ENCODE measurements at places on chromosomes 5 and 9.
A peak's percentile ranks its signal among the peaks of the same experiment; 100 is the strongest.

DNA sequence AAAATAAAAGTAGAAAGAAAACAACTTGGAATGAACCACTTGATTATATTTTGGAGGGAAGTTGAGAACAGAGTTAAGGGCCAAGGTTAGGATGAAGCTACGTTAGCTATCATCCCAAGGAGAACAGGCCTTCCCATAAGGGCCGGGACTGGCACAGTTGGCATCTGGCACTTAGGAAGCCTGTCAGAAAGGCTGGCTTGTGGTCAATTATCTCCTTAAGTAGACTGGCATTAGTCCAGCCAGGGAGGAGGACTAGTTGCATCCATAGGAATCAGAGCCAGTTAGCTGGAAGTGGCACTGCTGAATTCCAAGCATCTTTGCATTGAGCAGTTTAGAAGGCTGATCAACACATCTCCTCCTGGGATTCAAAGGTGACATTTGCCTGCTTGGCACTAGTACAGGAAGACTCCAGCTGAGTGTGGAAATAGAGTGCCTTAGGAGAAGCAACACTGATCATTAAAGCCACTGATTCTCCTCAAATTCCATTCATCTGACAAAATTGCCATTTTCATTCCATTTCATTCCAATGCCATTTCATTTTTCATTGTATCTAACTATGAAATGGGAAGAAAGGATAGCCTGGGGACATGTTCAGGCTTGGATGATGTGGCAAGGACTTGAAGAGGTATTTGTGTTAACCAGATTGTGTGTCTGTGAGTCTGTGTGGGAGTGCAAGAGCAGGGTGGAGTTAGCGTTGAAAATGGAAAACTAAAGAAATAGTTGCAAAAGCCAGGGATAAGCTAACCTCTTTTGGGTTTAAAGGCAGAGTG is 5.5 kb downstream of the FOXB2 start:
- ATAC-seq, result no peak

DNA sequence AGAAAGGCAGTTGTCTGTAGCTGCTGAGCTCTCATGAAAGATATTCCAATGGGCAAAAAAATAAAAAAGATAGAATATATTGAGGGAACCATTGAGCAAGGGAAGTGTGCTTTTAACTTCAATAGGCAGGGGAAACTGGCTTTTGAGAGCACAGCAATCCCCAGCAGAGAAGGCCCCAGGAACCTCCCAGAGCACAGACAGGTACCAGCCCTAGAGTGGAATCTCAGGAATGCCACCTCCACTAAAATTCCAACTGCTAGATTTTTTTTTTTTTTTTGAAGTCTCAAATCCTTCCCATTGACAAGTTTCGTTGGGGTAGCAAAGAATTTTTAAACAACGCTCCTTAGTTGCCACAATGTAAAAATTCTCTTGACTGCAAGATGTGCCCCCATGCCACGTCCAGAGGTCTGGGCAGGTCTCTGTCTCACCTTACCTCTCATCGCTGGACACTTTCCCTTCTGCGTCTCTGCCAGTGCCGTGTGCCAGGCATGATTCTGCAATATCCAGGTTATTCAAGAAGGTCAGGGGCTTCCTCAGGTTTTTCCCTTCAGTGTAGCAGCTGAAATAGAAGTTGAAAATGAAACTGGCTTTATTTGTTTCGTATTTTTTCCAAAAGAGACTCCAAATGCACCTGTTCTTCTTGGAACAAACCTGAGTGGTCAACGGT is 64.2 kb upstream of the IRX1 start:
- no peak for ATAC-seq

- ATAC-seq, result no peak
Measured at GRCh38 chr5:159415301-159415937, 85.1 kb upstream of the IL12B start.

- ATAC-seq, result no peak
Measured at GRCh38 chr5:132026516-132027008, 15.1 kb upstream of the ACSL6 start.

DNA sequence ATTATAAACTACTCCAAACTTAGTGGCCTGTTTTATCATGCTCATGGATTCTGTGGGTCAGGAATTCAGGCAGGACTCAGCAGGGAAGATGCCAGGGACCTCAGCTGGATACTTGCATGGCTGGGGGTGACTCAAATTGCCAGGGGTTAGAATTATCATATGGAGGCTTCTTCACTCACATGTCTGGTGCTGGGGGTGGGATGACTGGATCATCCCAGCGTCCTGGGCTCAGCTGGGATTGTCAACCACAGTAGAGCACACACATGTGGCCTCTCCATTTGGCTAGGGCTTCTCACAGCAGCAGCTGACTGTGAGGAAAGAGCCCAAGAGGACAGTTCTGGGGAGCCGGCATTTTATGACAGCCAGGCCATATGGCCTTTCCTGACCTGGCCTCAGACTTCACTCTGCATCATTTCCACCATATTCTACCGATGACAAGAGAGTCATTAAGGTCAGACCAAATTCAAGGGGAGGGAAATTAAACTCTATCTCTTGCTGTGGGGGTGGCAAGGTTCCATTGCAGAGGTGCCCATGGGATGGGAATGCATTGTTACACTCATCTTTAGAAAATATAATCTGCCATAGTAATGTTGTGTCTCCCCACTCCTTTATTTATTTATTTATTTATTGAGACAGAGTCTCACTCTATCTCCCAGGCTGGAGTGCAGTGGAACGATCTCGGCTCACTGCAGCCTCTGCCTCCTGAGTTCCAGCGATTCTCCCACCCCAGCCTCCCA is 5.2 kb upstream of the GRK6 start:
- ATAC-seq, result no peak

DNA sequence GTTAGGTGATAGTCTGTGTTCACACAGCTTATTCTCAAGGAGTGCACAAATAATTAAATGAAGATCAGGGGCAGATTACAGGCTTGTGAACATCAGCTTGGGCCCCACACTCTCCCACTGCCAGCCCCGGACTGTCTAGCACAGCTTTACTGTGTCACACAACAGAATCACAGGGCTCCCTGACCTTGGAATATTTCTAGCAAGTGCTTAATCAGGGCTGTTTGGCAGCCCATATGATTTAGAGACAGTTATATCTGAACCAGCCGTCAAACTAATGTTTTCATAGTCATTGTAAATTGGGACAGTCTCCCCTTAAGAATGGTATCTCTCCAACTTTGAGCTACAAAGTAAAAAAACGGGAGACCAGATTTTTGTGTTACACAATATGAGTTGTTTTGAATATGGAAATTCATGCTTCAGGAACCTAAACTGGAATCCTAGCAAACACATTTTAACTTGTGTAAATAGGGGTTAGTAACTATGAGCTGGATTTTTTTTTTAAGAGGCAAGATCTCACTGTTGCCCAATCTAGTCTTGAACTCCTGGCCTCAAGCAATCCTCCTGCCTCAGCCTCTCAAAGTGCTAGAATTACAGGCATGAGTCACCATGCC is 517.6 kb downstream of the BNC2 start:
- ATAC-seq, result no peak

- ATAC-seq, result no peak
Measured at GRCh38 chr5:53425687-53426511, 54.5 kb upstream of the FST start.

- no peak for ATAC-seq
Measured at GRCh38 chr5:134088291-134088690, 26.2 kb upstream of the TCF7 start.

DNA sequence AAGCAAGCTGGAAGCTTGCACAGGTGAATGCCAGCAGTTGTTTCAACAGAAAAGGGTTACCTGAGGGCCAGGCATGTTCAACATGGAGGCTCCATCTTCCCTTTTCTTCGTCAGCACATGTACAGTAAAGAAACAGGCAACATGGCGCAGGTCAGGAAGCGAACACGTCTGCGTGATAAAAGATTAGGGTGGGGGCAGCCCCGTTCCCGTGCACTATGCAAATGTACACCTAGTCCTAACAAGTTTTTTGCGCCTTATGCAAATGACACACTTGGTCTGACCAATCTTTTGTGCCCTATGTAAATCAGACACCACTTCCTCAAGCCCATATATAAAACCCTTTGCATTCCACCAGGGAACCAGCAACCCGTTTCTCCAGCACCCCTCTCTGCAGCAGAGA is 452.1 kb upstream of the PTPRD start:
- no peak for ATAC-seq

DNA sequence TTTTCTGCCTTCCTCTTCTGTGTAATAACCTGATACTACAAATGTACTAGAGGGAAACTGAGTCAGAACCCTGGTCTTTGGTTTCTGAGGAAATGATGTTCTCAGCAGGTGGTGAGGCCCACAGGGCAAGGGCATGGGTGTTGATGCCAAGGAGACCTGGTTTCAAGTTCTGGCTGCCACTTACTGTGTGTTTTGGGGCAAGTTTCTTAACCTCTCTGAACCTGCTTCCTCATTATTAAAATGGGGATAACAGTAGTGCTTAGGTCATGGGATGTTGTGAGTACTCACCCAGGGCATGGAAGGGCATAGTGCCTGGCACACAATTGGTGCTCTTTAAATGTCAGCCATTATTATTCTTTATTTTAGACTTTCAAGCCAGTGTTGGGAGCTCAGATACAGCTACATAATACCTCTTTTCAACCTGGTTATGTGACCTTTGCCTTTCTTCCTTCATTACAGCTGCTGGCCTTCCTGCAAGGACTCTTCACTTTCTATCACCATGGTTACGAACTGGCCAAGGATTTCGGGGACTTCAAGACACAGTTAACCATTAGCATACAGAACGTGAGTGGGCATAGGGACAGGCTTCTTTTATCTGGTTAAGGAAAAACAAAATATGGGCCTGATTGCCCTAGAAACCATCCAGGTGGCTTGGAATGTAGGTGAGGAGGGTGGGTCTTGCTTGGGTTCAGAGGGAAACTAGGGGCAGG is 131.5 kb downstream of the ARHGAP26 start:
- ATAC-seq, result no peak

DNA sequence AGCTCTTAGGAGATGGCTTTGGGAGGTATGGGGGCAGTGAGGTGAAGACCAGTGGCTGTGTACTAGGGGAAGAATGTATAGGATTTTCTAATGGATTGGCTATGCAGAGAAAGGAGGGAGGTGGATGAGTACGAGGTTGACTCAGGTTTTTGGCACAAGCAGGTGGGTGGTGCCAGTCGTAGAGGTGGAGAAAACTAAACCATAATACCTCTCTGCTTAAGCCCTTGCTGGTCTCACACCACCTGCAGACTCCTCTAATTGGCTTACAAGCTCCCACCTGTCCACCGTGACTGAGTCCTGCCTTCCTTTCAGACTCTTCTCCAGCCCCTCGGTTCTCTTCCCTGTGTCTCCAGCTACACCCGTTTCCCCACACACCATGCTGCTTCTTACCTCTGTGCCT is 521.7 kb upstream of the CLINT1 start:
- peak; percentile 82 for ATAC-seq

- ATAC-seq, result peak; percentile 76
Measured at GRCh38 chr5:112366987-112367386, 52.1 kb downstream of the EPB41L4A start.

DNA sequence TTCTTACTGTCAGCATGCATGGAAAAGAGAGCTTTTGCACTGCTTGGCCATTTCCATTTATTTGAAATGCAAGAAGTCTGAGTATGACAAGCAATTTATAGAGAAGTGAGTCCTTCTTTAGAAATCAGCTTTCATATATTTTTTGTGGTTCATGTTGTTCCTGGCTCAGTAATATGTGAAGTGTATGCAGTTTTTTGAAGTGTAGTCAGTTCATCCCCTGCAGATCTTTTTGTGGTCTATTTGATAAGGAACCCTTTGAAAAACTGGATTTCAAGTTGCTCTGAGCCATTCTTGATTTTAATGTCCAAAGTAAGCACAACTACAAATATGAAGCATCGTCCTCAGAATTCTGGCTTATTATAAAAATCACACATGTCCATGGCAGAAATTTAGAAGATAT is 294.1 kb upstream of the SMC2 start:
- no peak for ATAC-seq

GRCh38 chr5:169869066-169869465 is 111.2 kb downstream of the INSYN2B start:
- ATAC-seq, result no peak

DNA sequence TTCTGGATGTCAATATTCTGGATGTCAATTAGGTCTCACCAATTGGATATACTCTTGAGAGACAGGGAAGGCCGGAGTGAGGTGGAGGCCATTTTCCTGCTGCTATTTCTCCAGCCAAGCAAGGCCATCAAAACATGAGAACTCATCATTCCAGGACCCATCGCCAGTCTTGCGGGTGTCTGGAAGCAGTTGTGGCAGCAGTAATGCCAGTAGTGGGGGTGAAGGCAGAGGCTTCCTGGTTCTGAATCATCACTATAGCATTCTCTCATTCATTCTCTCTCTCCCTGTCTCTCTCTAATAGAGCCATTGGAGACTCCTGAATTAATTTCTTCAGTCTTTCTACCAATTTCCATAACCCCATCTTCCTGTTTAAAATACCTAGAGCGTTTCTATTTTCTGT is 71.8 kb downstream of the EGFLAM start:
- no peak for ATAC-seq

DNA sequence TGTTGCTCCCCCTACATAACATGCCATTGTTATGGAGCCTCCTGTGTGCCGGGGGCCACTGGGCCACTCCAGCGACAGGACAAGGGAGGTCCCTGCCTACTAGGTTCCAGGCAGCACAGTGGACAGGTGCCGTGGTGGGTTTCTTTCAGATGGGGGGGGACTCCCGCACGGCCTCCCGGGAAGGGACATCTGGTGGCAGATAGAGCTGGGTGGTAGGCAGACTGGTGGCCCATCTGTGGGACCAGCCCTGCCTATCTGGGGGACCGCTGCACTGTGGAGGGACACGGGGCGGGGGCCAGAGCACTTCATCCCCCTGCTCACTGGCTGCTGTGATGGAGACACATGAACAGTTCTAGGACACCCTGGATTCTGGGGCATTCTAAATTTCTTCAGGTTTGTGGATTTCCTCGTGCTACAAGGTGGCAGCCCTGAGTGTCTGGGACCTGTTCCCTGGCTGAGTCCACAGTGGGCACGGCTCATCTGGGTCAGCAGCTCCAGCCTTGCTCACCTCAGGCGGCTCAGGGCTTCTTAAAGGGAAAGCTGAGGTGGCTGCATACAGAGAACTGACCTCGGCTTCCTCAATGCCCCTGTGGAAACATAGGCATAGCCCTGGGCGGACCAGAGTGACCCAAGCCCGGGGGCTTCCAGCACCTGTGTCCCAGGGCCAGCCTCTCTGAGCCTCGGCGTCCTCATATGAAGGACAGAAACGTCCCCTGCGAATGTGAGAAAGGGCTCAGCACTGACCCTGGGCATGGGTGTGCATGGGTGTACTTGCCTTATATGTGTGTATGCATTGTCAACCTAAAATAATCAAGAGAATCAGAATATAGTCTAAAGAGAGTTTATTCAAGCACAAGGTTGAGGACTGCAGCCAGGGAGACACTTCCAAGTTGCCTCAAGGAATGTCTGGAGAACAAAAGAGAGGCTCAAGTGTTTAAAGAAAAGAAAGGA is 22.5 kb downstream of the FGD3 start:
- ATAC-seq, result no peak

GRCh38 chr5:109700516-109701153 is 10.9 kb downstream of the MAN2A1 start:
- no peak for ATAC-seq

- ATAC-seq, result no peak
Measured at GRCh38 chr9:79661279-79661678, 89.5 kb downstream of the TLE4 start.
